ENCODE measurements at places on chromosomes 3 and 15. TPM values are rescaled to one million over a fixed set of nuclear protein-coding genes. Genes with fewer than 3 reads are reported as not detected.

- no peaks in the 10 kb centered on the region for H3K36me3 ChIP-seq
- no peak for DNase-seq
- H3K27ac ChIP-seq: no peak overlapping the region
- H3K27me3 ChIP-seq: no peaks in the 10 kb centered on the region
- H3K4me3 ChIP-seq: no peak overlapping the region
These were observed 82.6 kb upstream of the RAP2B start for GRCh38 chr3:153079386-153079785.

HDC gene
- total RNA-seq: 0.14 TPM

SENP8 gene
- total RNA-seq: 6.1 TPM

DNA sequence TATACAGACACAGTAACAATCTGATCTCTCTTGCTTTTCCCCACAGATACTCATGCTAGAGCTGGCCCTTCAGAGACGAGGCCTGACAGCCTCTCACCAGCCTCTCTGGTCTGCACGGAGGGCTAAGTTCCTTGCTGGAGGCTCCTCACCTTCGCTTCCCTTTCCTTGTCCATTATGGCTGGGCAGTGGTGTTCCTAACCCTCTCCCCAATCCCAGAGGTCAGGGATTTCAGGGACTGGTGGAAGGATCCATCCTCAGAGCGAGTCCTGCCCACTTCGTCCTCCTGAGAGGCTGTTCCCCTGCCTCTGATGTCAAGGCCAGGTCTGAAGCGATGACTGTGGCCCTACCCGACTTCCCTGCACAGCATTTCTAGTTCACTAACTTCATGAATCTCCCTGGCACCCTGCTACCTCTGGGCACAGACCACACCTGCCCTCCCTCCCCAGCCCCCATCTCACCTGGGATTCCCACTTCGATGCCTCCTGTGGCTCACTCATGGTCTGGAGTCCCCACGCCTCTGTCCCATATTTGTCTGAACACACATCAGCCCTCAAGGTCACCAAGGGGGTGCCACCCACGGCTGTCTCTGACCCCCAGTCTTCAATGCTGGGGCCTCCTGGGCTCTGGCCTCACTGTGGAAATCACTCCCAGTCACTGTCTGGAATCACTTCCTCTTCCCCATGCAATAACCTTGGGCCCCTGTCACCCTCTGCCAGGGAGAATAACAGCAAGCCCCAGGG lies 124.9 kb upstream of the PRR20G start:
- no peaks in the 10 kb centered on the region for H3K36me3 ChIP-seq
- H3K27me3 ChIP-seq: peaks cover 39% of the 10 kb centered on the region
- DNase-seq: no peak
- H3K4me1 ChIP-seq: peaks cover 4% of the 10 kb centered on the region

DNA sequence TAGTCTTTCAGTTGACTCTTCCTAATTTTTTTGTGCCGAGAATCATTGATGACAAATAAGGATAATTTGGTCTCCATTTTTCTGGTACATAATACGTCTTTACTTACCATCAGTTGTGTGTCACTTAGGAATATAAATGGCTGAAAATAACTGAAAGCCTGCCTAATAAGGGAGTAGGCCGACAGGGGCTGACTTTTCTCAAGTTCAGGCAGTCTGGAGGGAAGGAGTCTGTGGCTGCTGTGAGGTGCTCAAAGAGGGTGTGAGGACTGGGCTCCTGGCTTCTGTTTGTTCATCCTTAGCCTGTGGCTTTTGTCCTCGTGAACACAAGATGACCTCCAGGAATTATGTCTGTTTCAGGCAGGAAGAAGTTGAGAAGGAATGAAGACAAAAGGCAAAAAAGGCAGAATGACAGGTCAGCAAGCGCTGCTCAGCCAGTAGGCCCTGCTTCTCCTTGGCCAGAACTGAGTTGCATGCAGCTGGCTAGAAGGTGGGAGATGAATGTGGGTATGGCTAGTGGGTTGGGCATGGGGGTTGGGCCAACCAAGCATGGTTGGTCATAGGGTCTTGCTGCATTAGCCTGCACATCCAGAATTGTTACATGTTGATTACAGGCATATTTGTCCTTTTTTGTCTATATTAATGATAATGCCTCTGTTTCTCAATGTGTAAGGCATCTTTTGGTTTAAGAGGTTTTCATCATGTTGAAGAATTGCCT lies 29.2 kb downstream of the IGF1R start:
- H3K36me3 ChIP-seq: peaks cover 21% of the 10 kb centered on the region
- no peaks in the 10 kb centered on the region for H3K27me3 ChIP-seq
- H3K4me3 ChIP-seq: no peak overlapping the region
- H3K4me1 ChIP-seq: peaks cover 42% of the 10 kb centered on the region
- peak overlapping the region; percentile 74 for H3K27ac ChIP-seq

ATP10A gene
- total RNA-seq: 2.6 TPM

DNA sequence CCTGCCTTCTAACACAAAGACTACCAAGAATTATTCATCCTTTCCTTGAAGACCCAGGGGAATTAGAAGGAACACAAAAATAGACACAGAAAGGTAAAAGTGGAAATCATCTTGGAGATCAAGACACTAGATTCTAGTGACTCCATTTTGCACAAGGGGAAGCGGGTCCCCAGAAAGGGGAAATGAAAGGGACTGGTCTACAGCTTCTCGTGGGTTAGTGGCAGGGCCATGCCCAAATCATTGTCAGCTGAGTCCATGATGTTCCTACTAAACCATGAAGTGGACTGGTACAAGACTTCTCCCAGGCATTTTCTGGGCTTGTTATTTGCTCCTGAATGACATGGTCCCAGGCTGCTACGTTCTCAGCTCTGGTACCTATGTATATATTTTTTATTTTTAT lies 230.7 kb upstream of the TPRG1 start:
- H3K4me3 ChIP-seq: no peak overlapping the region
- peaks cover 5% of the 10 kb centered on the region for H3K27me3 ChIP-seq

GRCh38 chr15:93020976-93021772 lies 67.8 kb downstream of the RGMA start:
- no peak overlapping the region for H3K4me3 ChIP-seq
- peaks cover 4% of the 10 kb centered on the region for H3K4me1 ChIP-seq
- H3K27ac ChIP-seq: peak overlapping the region; percentile 42
- H3K36me3 ChIP-seq: peaks cover 66% of the 10 kb centered on the region
- DNase-seq: no peak

DNA sequence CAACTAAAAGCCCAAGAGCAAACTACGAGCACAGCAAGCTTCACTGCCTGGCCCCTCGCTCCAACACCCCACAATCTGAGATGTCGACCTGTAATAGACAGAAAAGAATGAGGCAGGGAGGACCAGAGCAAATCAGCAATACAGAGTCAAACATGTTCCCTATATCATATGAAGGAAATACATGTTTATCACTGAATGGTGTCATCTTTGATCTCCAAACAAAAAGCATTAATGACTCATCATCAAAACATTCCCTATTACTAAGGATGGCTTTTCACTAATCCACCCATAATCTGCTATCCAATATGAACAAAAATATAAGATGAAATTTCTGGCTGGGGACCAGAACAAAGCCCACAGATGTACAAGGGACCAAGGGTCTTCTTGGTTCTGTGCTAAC lies 34.7 kb downstream of the MYO5A start:
- H3K27me3 ChIP-seq: no peaks in the 10 kb centered on the region
- no peak overlapping the region for H3K27ac ChIP-seq
- no peak overlapping the region for H3K4me3 ChIP-seq
- DNase-seq: no peak
- no peaks in the 10 kb centered on the region for H3K36me3 ChIP-seq
- H3K4me1 ChIP-seq: peaks cover 4% of the 10 kb centered on the region

DNA sequence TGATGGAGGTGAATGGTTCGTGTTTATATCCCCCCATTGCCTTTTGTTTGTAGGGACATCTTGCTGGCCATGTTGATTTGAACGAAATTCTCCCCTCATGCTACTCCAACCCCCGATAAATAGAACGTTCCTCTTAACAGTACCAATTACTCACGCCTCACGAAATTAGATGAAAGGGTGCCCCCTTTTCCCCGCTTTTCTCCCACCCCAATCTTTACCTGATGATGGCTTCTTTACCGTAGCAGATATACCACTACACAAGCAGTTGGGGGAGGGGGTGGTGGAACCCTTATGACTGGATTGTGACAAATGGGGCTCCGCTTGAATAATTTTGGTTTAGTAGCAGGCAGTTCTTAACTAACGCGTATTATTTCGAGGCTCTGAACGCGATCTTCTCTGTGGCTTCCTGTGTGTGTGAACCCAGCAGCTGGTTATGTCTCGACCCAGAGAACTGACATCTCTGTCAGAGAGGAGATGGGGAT lies 1.1 kb downstream of the PIAS1 start:
- H3K36me3 ChIP-seq: peaks cover 4% of the 10 kb centered on the region
- peak overlapping the region; percentile 97 for H3K27ac ChIP-seq
- no peaks in the 10 kb centered on the region for H3K27me3 ChIP-seq
- peak overlapping the region; percentile 100 for H3K4me3 ChIP-seq

CNTN3 gene
- total RNA-seq: 7.7 TPM

ARGFX gene
- not detected for total RNA-seq

GRCh38 chr3:18593231-18593630 lies 168.1 kb upstream of the SATB1 start:
- DNase-seq: no peak
- no peak overlapping the region for H3K4me3 ChIP-seq
- no peaks in the 10 kb centered on the region for H3K27me3 ChIP-seq
- no peaks in the 10 kb centered on the region for H3K4me1 ChIP-seq

GRCh38 chr3:106036696-106037095 lies 167.9 kb upstream of the CBLB start:
- no peaks in the 10 kb centered on the region for H3K4me1 ChIP-seq
- H3K36me3 ChIP-seq: peaks cover 5% of the 10 kb centered on the region
- no peak overlapping the region for H3K4me3 ChIP-seq
- no peak for DNase-seq

RPL39L gene
- 14.9 TPM for total RNA-seq

GRCh38 chr3:140505213-140505612 lies 172.7 kb upstream of the TRIM42 start:
- no peak for DNase-seq
- no peak overlapping the region for H3K4me3 ChIP-seq
- no peaks in the 10 kb centered on the region for H3K36me3 ChIP-seq
- peaks cover 23% of the 10 kb centered on the region for H3K27me3 ChIP-seq

DNA sequence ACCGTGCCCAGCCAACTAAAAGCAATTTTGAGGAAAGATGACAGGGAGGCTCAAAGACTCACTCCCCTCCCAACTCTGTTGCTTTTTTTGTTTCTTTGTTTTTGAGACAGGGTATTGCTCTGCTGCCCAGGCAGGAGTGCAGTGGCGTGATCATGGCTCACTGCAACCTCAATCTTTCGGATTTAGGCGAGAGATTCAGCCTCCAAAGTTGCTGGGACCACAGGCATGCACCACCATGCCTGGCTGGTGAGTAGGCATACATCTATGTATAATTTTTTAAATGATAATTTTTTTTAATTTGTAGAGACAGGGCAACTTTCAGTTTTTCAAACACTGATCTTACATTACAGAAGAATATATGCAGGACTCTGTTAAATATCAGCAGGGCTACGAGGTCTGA lies 15.8 kb upstream of the THUMPD3 start:
- H3K27me3 ChIP-seq: no peaks in the 10 kb centered on the region
- no peak for DNase-seq
- H3K4me1 ChIP-seq: peaks cover 43% of the 10 kb centered on the region
- H3K4me3 ChIP-seq: no peak overlapping the region

PPP2R3A gene
- 8.6 TPM for total RNA-seq

- no peaks in the 10 kb centered on the region for H3K36me3 ChIP-seq
- H3K27me3 ChIP-seq: peaks cover 9% of the 10 kb centered on the region
- no peaks in the 10 kb centered on the region for H3K4me1 ChIP-seq
- no peak overlapping the region for H3K4me3 ChIP-seq
These were observed 3.5 kb upstream of the HHATL start for GRCh38 chr3:42705962-42706585.

GRCh38 chr3:189836795-189837194 lies 205.6 kb downstream of the TP63 start:
- H3K4me3 ChIP-seq: no peak overlapping the region
- peaks cover 25% of the 10 kb centered on the region for H3K27me3 ChIP-seq
- H3K27ac ChIP-seq: no peak overlapping the region
- no peaks in the 10 kb centered on the region for H3K36me3 ChIP-seq
- H3K4me1 ChIP-seq: peaks cover 6% of the 10 kb centered on the region
- no peak for DNase-seq

DNA sequence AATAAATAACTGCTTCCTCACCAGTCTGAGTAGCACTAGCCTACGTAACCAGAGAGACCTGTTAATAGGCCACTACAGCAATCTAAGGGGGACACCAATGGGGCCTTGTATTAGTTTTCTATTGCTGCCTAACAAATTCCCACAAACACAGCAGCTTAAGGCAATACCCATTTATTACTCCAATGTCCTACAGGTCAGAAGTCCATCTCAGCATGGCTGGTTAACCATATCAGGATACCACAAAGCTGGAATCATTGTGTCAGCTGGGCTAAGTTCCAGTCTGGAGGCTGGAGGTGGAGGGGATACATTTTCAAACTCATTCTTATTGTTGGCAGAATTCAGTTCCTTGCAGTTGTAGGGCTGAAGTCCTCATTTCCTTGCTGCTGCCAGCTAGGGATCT lies 331.9 kb downstream of the ULK4 start:
- no peak for DNase-seq
- no peaks in the 10 kb centered on the region for H3K4me1 ChIP-seq
- no peaks in the 10 kb centered on the region for H3K27me3 ChIP-seq
- no peak overlapping the region for H3K27ac ChIP-seq
- no peak overlapping the region for H3K4me3 ChIP-seq
- peaks cover 4% of the 10 kb centered on the region for H3K36me3 ChIP-seq

PLS1 gene
- total RNA-seq: 14.6 TPM

DNA sequence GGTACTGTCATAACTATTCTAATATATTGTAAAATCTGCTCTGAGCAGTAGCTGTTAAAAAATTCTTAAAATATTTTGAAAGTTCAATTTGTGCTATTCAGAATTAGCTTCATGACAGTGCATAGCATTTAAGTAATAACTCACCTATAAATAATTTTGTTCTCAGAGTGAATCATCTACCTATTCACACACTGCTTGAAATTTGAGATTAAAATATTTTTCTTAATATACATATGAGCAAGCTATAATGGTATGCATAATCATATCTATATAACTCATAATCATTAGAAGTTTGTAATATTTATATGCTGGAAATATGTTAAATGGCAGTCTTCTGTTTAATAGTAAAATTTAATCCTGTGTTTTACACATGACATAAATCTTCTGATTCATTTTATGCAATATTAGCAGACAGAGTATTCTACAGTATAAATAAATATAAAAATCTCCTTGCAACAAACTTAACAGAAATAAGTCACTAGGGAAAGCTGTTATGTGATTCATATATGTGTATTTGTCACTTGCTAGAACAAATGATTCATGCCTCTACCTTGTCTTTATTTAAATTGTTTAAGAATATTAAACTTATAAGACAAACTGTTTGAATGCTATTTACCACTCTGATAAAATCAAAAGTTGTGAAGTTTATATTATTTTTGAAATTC lies 710.8 kb downstream of the PLOD2 start:
- no peaks in the 10 kb centered on the region for H3K36me3 ChIP-seq
- no peaks in the 10 kb centered on the region for H3K4me1 ChIP-seq
- H3K4me3 ChIP-seq: no peak overlapping the region
- H3K27me3 ChIP-seq: no peaks in the 10 kb centered on the region
- no peak overlapping the region for H3K27ac ChIP-seq

NTRK3 gene
- total RNA-seq: 2.9 TPM

GRCh38 chr3:35789042-35789831 lies 149.9 kb downstream of the ARPP21 start:
- no peaks in the 10 kb centered on the region for H3K36me3 ChIP-seq
- H3K27ac ChIP-seq: no peak overlapping the region
- peaks cover 9% of the 10 kb centered on the region for H3K4me1 ChIP-seq
- H3K4me3 ChIP-seq: no peak overlapping the region

GRCh38 chr3:45555666-45556065 lies 38.9 kb upstream of the LIMD1 start:
- no peaks in the 10 kb centered on the region for H3K36me3 ChIP-seq
- DNase-seq: no peak
- H3K27me3 ChIP-seq: no peaks in the 10 kb centered on the region
- no peak overlapping the region for H3K4me3 ChIP-seq
- no peak overlapping the region for H3K27ac ChIP-seq
